ENCODE measurements at places on chromosomes 3 and 15.

DNA sequence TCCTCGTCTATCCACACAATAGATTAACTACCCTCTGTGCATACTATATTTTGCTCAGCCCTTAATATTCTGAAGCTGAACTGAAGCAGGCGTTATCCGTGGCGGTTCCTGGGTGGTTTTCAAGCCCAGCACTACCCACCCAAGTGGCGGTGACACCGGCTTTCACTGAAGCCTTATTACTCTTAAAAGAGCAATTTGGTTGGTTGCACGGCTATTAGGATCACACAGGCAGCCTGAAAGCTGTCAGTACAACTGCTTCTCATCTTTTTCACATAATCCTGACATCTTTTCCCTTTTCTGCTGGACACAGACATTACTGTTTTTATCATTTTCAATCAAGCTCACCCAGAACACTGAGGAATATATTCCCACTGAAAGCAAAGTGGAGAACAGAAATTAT lies 525.3 kb upstream of the ZNF717 start:
- DNase-seq = no peak

GRCh38 chr3:131540821-131541220 lies 38.0 kb upstream of the MRPL3 start:
- DNase-seq = no peak

GRCh38 chr3:99313485-99313884 lies 324.9 kb upstream of the COL8A1 start:
- no peak for DNase-seq

- no peak for DNase-seq
Observed at GRCh38 chr3:53824795-53825194, 21.4 kb downstream of the CHDH start.

- DNase-seq = no peak
Observed at GRCh38 chr3:69695443-69695842, 43.8 kb upstream of the MITF start.

GRCh38 chr3:126490619-126491018 lies 14.9 kb upstream of the ZXDC start:
- DNase-seq = no peak

GRCh38 chr15:80972276-80972675 lies 17.3 kb downstream of the MESD start:
- DNase-seq = no peak

- no peak for DNase-seq
Observed at GRCh38 chr3:186705882-186706780, 11.0 kb upstream of the KNG1 start.

GRCh38 chr3:14640157-14640562 lies 11.4 kb upstream of the CCDC174 start:
- DNase-seq = peak; percentile 13

DNA sequence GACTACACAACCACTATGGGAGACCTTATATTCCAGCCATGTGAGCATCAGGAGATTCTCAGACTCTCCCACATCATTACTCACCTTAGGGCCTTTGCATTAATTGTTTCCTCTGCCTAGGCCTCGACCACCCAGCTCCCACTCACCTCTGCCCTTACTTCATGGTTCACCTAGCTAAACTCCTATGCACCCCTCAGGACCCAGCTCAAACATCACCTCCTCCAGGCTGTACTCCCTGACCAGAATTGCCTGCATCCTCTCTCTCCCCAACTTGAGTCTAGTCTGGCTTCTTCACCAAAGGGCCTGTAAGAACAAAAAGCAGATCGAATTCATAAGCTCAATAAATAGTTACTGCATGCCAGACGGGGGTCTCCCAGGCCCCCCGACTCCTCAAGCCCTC lies 53.1 kb upstream of the FAM174B start:
- no peak for DNase-seq

- DNase-seq = no peak
Observed at GRCh38 chr15:84929795-84930603, 45.5 kb downstream of the SLC28A1 start.

DNA sequence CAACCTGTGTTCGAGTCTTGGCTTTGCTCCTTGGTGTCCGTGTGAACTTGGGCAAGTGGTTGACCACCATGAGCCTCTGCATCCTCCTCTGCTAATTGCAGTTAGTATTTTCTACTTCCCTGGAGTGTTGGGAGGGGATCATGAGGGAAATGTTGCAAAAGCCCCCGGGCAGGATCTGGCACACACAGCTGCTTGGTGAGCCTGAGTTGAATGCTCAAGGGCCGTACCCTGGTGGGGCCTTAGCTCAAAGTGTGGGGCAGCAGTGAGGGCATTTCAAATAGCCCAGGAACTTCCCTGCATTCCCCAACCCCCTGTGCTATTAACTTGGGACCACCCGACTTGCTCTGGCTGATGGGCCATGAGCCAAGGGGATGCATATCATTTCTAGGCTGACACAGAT lies 94.9 kb upstream of the SLC6A11 start:
- DNase-seq = no peak

DNA sequence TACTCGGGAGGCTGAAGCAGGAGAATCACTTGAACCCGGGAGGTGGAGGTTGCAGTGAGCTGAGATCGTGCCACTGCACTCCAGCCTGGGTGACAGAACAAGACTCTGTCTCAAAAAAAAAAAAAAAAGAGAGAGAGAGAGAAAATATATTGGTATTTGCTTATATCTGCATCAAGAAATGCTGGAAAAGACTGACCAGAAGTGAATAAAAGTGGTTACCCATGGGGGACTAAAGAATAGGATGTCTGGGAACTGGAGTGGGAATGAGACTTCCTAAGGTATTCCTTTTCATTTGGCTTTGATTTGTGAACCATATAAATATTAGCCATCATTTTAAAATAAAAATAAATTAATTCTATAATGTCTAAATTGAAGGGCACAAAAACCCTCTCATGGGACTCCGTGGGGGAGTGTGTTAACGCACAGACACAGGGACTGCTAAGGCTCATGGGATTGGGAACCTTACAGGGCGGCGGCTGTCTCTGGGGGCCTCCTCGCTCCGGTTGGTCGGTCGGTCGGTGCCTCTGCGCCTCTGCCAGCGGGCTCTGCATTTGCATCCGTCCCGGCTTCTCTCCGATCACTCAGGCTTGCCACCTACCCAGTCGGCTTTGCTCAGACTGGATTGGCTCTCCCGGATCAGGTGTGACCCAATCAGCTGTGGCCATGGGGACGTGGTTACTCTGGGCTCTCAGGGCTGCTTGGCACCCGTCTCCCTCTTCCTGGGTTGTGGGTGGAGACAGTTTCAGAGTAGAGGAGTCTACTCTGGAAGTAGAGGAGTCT lies 12.7 kb upstream of the TSPAN3 start:
- peak; percentile 78 for DNase-seq

GRCh38 chr3:176988795-176989194 lies 208.5 kb downstream of the TBL1XR1 start:
- DNase-seq = no peak

- DNase-seq = no peak
Observed at GRCh38 chr3:58266577-58266976, 29.0 kb downstream of the ABHD6 start.

DNA sequence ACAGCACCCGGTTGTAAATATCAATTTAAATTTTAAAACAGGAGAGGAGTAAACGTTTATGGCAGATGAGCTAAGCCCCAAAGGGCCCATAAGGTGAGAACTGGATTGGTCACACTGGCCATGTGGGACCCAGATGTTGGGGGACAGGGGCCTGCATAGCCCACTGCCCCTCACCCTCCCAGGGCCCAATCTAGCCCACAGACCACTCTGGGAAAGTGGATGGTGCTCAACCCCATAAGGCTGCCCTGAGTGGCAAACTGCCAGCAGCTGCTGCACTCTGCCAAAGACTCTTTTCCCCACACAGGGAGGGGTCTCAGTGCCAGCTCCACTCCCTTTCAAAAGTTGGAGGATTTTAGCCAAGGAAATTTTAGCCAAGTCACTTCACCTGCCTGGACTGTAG lies 42.5 kb downstream of the CCDC12 start:
- DNase-seq = no peak

DNA sequence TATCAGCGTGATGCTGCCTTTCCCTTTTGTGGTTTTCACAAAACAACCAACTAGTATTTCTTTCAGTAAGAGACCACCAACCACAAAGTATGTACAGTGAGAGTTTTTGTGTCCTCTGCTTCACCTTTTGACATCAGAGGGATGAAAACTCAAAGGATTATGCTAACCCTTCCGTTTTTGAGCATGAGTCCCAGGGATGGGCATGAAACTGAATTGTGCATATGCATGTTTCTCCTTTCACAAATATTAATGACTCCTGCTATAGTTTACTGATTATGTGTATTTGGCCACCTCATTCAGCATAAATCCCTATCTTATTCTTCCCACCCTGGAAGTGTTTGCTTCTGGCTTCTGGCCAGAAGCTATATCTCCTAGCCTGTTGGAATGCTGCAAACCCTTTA lies 59.2 kb downstream of the RSRC1 start:
- DNase-seq = no peak

DNA sequence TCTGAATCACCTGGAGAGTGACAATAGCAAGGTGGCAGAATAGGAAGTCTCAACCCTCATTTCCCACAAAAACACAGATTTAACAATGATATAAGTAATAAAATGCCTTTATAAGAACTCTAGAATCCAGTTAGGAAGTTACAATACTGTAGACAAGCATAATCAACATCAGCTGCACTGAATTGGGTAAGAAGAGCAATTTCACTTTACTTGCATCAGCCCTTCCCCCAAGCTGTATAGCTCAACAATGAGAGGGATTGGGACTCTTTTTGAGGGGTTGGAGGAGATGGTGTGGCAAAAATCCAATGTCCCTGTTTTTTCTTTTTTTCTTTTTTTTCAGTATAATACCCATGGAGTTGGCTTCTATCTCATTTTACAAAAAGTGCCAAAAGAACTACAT lies 63.1 kb downstream of the SERP1 start:
- peak; percentile 16 for DNase-seq

- no peak for DNase-seq
Observed at GRCh38 chr3:122353893-122354401, 28.9 kb downstream of the CSTA start.

- DNase-seq = no peak
Observed at GRCh38 chr15:48330105-48330785, 984 bp upstream of the DUT start.

- DNase-seq = no peak
Observed at GRCh38 chr3:141388823-141389621, 20.7 kb downstream of the ZBTB38 start.

DNA sequence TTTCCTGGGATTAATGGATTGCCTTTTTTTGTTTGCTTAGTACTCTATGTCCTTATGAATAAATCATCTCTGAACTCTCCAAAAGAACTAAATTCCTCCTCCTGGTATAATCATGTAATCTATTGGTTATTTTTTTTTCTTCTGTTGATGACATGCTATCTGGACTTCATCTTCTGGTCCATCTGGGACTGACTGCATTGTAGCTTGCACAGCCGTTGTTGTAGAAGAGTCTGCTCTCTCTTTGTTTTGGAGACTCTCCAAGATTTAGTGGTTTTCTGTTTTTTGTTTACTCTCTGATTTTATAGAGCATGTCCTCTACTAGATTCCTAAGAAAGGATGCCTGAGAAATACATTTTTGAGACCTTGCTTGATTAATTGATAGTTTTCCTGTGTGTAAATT lies 19.1 kb downstream of the IREB2 start:
- DNase-seq = no peak

DNA sequence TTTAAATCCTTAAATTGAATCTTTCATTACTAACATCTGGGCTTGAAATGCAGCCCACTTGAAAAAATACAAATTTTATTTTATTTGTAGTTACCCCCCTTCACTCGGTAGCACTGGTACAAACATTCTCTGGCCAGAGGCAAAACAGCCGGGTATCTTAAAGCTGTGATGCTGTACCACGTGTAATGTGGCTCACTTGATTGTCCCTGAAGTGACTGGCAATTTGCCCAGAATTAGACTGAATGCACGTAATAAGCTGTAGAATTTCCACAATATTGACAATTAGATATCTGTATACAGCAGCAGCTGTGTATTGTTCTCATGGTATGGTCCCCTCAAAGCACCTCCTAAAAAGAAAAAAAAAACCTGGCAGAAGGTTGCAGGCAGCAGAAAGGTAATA lies 192.8 kb upstream of the TBC1D5 start:
- DNase-seq = no peak

- no peak for DNase-seq
Observed at GRCh38 chr3:105847865-105848264, 20.9 kb downstream of the CBLB start.

DNA sequence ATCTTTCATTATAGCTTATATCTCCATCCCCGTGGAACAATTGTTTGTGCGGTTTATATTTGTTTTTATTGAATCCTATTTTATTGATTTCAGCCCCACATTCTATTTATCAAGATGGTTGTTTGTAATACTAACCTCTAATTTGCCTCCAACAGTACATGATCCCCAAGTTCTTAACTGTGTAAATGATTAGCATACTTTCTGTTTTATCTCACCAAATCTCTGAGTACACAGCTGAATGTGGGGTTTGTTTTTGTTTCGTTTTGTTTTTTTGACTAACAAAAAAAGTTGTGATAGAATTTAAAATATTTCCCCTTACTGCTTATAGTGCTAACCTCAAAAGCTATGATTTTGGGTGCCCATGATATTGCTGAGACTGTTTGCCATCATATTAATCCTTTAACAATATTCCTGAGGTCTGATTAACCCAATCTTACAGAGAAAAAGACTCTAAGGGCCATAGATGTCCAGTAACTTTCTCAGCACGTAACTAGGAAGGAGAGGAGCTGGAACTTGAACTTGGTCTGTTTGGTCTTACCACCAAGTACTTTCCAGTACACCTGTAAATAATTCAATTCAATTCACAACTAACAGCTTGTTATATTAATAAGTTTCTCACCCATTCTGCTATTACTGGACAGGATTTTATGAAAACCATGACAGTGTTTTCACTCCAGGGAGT lies 789.8 kb downstream of the TUSC7 start:
- DNase-seq = no peak

DNA sequence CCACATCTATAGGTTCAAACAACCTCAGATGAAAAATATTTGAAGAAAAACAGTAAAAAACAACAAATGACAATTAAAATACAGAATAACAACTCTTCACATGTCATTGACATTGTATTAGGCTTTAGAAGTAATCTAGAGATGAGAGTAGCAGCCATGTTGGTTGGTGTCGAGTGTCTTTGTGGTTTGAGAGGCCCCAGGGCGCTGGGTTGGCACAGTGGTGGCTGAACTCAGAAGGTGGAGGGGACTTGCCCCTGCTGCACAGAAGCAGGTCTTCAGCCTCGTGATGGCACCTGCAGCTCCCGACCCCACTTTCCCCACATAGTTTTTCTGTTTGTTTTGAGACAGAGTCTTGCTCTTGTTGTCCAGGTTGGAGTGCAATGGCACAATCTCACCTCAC lies 187.2 kb downstream of the OSBPL10 start:
- DNase-seq = no peak

DNA sequence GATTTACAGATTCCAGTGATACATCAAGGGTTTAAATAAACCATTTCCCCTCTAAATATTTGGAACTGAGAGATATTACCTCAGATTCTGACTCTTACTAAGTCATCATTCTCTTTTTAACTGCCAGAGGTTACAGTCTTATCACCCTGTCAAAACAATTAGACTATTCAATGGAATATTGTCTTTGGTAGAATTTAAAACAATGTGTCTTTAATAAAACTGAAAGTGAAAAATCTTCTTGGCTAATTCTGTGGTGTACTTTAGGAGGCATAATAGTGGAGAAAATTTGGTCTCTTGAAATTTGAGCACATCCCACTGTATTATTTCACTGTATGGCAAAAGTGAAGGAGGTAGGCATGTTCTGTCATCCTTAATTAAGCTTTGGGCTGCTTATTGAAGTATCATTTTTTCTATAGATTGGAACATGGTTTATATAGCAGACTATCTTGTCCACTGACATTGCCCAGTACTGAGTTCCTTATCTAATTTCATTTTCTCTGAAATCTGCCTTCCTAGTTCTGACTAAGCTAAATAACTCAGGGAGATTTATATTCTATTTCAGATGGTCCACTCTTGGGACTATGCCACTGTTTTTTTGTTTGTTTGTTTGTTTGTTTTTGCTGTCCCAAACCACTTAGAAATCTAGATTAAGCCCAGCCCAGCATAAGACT lies 48.0 kb upstream of the UTS2B start:
- DNase-seq = no peak
